NCI-H2029 (cell line): ENCODE measurements at places on chromosomes 3 and 15.

- DNase-seq, result no peak
These were observed 44.6 kb downstream of the ABHD2 start for GRCh38 chr15:89132611-89133507.

DNA sequence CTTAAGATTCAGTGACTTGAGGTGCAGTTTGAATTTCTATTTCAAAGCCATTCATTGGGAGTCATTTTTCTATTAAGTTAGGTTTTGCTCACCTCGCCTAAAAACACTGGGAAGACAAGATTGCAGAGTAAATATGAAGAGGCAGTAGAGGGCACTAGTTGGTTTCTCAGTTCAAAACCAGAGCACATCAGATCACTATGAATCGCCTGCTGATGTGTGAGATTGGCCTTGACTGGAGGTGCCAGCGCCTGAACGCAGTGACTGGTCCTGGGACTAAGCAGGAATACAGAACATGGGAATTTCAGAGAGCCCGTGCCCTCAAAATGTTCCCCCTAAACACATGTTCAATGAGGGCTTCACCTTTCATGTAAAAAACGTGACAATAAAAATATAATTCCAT, 229.0 kb downstream of the ITPR1 start:
- no peak for DNase-seq

- peak; percentile 41 for DNase-seq
These were observed 21.9 kb upstream of the THSD4 start for GRCh38 chr15:71093054-71094024.

DNA sequence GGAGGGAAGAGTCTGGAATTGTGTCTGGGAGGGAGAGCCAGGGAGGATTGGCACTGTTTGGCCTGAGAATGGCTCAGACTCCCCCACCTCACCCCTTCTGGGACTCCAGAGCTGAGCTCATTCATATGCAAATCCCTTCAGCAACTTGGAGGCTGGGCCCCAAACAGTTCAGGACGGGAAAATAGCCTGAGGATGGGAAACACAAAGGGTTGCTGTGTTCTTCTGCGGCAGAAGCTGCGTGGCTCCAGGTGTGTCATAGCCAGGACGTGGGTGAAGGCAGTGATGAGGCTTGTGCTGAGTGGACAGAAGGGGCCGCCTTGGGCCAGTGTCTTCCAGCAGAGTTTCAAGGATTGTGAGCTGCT, 16.6 kb downstream of the MASP1 start:
- DNase-seq, result no peak

DNA sequence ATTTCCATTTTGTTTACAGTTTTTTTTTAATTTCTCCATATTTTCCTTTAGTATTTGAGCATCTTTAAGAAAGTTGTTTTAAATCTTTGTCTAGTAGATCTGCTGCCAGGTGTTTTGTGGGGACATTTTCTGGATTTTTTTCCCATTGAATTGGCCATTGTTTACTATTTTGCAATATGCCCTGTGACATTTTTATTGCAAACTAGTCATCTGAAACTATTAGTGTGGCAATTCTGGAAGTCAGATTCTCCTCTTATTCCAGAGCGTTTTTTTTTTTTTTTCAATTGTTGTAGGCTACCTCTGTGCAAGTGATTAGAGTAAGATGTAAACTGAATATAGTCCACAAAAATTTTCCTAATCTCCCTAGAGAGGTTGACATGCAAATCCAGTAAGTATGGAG, 334.2 kb downstream of the PYDC2 start:
- no peak for DNase-seq

GRCh38 chr15:63896336-63897115, 62.8 kb upstream of the HERC1 start:
- no peak for DNase-seq
